ENCODE measurements at places on chromosomes 6 and 20.

DNA sequence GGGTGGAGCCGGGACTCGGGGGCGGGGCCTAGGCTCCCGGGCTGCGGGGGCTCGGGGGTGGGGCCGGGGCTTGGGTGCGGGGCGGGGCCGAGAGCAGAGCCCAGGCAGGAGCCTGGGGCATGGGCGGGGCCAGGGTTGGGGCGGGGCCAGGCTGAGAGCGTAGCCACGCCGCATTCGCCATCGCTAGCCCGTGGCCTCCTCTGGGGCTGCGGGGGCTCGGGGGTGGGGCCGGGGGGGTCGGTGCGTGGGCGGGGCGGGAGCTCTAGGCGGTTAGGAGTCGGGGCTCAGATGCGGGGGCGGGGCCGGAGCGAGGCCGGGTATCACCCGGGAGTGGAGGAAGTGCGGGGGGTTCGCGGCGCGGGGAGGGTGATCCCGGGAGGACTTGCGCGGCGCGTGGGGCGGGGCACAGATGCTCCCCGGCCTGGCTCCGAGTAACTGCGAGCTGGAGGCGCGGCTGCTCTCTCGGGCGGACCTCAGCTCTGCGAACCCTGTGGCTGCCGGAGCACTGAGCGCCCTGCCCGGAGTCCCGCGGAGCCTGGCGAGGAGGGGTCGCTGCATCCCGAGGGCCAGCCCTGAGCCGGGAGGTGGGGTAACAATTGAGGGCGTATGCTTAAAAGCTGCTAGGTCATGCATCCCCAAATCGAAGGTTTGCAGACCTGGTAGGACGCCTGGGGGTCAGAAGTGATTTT lies 434 bp upstream of the ECI2 start:
- peak; percentile 95 for DNase-seq

- DNase-seq = no peak
Observed at GRCh38 chr6:129597023-129597713, 112.8 kb downstream of the ARHGAP18 start.

GRCh38 chr6:157881342-157881741 lies 58.3 kb downstream of the SNX9 start:
- no peak for DNase-seq

DNA sequence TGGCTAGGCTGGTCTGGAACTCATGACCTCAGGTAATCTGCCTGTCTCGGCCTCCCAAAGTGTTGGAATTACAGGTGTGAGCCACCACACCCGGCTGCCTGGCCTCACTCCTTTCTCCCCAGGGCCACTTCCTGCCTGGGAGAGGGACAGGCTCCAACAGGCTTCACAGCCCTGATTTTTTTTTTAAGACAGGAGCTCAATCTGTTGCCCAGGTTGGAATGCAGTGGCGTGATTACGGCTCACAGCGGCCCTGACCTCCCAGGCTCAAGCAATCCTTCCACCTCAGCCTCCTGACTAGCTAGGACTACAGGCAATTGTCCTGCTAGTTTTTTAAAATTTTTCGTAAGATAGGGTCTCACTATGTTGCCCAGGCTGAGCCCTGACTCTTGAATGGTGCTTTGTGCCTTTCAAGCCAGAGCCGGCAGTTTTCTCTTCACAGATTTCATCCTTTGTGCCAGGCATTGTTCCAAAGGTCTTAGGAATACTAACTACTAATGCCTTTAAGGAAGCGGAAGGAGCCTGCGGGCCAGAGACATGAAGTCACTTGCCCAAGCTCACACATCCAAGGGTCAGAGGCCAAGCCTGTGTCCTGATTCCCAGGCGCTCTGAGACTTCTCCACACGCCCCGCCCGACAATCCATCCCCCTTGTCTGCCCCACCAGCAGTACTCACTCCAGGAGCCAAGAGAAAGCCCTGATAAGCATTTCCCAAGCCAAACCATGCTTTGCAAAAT lies 19.2 kb downstream of the CAPN11 start:
- DNase-seq = no peak

- no peak for DNase-seq
Observed at GRCh38 chr6:11366934-11367637, 134.6 kb upstream of the NEDD9 start.

GRCh38 chr6:21984561-21984960 lies 312.3 kb downstream of the PRL start:
- DNase-seq = no peak

GRCh38 chr20:51447097-51447764 lies 95.3 kb downstream of the NFATC2 start:
- no peak for DNase-seq

DNA sequence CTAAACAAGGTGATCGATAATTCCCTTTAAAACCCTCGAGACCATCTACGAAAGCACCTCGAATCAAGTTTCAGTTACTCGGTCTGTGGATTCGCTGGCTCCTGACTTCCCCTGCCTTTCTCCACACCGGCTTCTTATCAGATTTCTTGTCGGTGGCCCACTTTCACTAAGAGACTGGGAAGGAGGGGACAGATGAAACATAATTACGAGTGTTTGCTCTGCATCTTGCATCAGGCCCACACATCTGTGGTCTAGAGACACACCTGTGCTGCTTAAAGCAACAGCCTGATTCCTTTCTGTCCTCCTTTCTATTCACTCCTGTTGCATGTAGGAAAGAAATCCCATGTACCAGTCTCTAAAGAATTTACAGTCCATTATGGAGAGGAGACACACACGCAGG lies 37.7 kb downstream of the INSM1 start:
- no peak for DNase-seq

GRCh38 chr6:140774080-140774505 lies 1358.6 kb upstream of the GJE1 start:
- DNase-seq = no peak

GRCh38 chr20:1430004-1430451 lies 36.6 kb downstream of the NSFL1C start:
- no peak for DNase-seq

DNA sequence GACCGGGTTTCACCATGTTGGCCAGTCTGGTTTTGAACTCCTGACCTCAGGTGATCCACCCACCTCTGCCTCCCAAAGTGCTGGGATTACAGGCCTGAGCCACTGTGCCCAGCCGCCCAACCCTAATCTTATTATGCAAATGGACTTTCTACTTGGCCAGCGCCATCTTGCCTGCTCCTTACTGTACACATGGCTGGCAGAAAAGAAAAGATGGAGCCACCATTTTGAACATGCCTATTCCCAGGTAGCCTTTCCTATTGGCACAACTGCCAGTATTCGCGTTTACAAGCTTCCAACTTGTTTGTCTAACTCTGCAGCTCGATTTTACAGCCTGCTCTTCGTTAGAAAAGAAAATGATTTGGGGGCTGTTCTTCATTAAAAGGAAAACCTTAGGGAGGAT lies 84.3 kb downstream of the WDR27 start:
- DNase-seq = no peak

GRCh38 chr6:166087246-166087645 lies 80.4 kb downstream of the TBXT start:
- DNase-seq = no peak

GRCh38 chr20:3168079-3168828 lies 5.1 kb downstream of the LZTS3 start:
- DNase-seq = no peak

- DNase-seq = no peak
Observed at GRCh38 chr20:14406495-14406894, 69.1 kb upstream of the FLRT3 start.

DNA sequence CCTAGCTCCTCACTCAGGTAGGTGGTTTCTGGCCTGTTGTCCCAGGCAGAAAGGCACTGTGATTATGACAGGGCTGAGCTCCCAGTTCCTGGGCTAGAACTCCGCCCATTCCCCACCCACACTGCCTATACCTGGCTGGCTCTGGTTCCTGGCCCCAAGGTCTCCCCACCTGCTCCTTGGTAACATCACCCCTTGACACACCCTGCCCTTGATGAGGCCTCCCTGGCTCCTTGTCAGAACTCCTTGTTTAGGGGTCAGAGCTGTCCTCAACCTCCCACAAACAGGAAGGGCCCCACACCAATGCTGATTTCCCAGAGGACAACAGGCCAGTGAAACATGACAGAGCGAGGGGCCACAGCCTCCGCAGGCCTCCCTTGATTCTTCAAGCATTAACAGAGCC lies 15.5 kb upstream of the MYMX start:
- no peak for DNase-seq

- DNase-seq = no peak
Observed at GRCh38 chr6:166852451-166852975, 103.8 kb downstream of the RNASET2 start.

GRCh38 chr6:7106215-7106751 lies 1.5 kb upstream of the RREB1 start:
- no peak for DNase-seq

GRCh38 chr6:8507286-8507685 lies 71.9 kb upstream of the SLC35B3 start:
- DNase-seq = no peak

- DNase-seq = no peak
Observed at GRCh38 chr20:6277661-6278240, 154.9 kb upstream of the FERMT1 start.

DNA sequence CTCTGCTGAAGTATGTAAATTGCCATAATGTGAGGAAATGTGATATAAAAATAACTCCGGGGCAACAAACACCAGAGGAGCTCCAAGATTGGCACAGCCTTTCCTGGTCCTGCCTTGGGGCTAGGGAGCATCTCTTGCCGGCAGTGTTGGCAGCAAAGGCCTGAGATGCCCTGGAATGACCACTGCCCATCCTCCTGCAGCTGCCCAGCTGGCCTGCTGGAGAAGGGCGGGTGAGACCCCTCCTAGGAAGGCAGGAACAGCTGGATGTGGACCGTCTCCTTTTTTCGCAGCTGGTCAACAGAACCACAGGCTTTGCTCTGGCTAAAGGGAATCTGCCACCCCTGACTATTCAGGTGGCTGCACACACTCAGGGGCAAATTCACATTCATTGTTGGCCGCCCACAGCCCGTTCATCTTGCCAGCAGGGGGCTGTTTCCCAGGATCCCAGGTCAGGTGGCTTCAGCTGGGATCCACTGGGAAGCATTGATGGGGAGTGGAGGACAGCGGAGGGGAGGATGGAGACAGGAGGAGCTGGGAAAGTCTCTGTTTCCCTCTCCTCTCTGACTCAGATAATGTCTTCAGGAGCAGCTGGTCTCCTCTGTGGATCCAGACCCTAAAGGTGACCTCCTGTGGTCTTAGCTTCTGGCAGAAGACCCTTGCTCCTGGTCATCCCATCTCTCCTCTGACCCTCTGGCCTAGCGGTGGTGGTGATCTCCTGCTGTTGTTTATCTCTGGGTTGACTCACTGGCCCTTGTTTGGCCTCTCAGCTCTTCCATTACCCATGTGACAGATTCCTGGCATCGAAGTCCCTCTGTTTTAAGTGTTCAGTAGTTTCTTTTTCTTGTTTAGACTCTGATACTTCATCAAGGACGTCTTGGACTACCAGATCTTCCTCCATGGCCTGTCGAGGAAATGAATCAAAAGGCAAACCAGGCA lies 336.7 kb downstream of the DHX35 start:
- no peak for DNase-seq

GRCh38 chr6:136371959-136372358 lies 82.3 kb upstream of the BCLAF1 start:
- DNase-seq = no peak

DNA sequence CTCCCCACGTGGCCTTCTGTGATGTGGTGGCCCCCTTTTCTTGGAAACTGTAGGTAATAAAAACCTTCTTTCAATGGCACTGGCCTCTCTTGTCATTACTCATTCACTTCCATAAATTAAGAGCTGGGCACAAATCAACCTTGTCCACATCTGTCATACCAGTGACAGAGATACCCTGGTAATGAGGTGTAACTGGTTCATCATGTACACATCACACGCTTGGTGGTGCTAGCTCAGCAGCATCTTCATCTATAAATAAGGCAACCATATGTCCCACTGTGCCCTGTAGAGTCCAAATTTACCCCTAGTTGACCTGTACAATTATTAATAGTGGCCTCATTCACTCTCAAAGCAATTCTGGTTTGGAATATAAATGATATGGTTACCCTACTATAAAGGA lies 245.6 kb downstream of the HIVEP2 start:
- no peak for DNase-seq

DNA sequence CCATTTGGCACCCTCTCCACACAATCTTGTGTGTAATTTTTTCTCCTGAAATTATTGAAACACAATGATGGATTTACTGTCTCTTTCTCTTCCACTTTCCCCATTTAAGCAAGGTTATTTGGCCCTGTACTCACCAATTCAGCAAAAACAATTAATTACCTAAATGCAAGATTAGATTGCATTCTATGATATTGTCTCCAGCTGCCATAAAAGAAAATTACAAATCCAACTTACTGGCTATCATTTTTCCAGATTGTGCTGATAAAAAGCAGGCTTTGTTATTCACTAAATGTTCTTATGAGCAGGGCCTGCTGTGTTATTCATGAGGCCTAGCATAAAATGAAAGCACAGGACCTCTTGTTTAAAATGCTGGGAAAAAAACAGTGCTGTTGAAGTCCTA lies 95.8 kb upstream of the IRAK1BP1 start:
- DNase-seq = no peak

Measured in stimulated activated CD4-positive, alpha-beta T cell treated with anti-CD3 and anti-CD28 coated beads, Interleukin-2, amount 100 ng/mL, for 24 hours (primary cell).